ENCODE measurements at places on chromosomes 4 and X.

GRCh38 chr4:107050525-107051135 is 14.5 kb upstream of the DKK2 start:
- DNase-seq = no peak

DNA sequence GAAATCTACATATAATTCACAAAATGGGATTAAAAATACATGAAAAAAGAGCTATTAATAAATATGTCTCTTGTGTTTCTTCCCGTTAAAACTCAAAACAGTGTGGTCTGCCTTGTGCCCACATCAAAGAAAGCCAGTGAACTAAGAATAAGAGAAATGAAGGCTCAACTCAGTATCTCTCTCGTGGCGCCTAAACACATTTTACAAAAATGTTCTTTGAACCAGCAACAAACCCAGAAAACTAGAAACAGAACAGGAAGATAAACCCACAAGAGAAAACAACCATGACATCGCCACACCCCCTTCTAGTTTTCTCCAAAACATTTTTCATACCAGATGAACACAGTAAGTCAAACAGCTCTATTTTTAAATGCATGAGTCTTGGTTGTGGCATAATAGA is 130.1 kb downstream of the DCHS2 start:
- no peak for DNase-seq

- no peak for DNase-seq
These were observed 115.8 kb downstream of the BCOR start for GRCh38 chrX:39981946-39982345.

- no peak for DNase-seq
These were observed 104.8 kb downstream of the ACTRT1 start for GRCh38 chrX:127947450-127947849.

DNA sequence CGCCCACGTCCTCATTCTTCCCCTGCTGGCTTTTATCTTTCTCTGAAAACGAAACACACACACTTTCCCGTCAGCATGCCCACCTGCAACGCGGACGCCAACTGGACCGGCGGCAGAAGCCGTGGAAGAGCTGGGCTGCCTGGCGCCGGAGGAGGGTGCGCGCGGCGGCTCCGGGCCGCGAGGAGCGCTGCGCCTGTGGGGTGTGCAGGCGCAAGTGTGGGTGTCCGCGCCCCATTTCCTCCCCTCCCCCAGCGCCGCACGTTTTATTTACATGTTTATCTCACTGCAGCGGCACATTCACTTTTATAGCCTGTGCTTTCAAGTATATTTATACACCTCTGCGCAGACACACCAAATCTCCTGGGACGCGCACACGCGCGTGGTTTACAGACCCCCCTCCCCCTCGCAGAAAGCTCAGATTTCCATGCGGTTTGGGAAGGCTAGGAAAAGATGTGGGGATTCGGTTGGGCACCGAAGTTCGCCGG is 1.5 kb downstream of the PITX2 start:
- no peak for DNase-seq

GRCh38 chr4:21476757-21477156 is 471.8 kb downstream of the KCNIP4 start:
- DNase-seq = no peak
